Lung microvascular endothelial cell (primary cell): ENCODE measurements at places on chromosomes 7 and 10. TPM values are rescaled to one million over a fixed set of nuclear protein-coding genes. Genes with fewer than 3 reads are reported as not detected.
A peak's percentile ranks its signal among the peaks of the same experiment; 100 is the strongest.

- peak; percentile 80 for DNase-seq
Measured at GRCh38 chr7:150368884-150369747, 494 bp downstream of the REPIN1 start.

GRCh38 chr7:78267141-78267540 is 468.6 kb downstream of the PHTF2 start:
- no peak for DNase-seq

GRCh38 chr10:52146766-52147165 is 167.3 kb upstream of the DKK1 start:
- no peak for DNase-seq

BTBD16 gene
- under 0.01 TPM in 1 of 2 replicates, not detected in the other for total RNA-seq

DNA sequence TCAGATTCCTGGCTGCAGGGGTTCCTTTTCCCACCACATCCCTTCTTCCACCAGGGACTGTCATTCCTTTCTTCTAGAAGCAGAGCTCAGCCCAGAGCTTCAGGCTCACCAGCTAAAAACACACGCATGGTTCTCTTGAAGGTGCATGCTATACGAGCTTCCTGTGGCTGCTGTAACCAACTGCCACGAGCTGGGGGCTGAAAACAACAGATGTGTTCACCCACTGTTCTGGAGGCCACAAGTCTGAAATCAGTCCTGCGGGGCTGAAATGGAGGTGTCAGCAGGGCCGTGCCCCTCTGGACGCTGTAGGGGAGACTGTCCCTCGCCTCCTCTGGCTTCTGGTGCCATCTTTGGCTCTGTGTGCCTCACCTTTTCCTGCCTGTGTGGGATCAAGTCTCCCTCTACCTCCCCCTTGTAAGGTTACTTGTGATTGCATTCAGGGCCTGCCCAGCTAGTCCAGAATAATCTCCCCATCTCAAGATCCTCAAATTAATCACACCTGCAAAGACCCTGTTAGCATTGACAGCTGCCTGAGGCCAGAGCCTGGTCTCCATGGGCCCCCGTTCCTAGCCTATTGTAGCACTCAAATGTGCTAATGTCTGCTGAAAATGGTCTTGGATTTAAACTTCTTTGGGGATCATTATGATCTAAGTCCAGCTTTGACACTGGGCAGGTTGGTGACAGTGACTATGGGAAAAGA is 13.7 kb downstream of the RAB19 start:
- no peak for DNase-seq

NOD1 gene
- total RNA-seq: 17.9 and 22.8 TPM in 2 replicates
